ENCODE measurements at places on chromosomes 2 and 18.

DNA sequence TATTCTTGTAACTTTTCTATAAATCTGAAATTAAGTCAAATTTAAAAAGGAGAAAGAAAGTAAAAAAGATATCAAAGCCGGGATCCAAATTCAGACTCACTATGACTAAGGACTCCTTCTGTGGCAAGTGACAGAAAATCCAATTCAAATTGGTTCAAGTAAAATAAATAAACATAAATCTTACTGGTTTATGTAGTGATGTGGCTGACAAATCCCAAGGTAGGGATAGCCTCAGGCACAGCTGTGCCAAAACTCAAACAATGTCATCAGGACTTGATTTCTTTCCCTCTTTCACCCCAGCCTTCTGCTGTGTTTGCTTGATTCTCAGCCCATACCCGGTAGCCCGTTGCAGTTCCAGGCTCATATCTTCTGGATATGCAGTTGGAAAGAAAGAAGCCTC is 284.6 kb downstream of the SP3 start:
- DNase-seq, result no peak

DNA sequence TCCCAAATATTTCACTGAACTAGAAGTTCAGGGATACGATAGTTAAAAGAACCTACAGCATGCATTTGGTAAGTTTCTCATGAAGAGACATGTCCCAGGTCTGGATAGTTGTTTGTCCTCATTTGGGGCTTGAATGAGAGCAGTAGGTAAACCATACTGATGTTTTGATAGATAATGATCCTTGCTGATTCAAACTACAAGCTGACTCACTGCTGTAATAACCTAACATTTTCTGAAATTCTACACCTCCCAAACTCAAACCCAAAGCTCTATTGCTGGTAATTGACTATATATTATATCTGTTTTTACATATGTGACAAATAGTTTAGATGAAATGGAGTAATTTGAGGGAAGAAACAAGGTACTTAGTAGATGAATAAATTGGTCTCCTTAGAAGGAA is 154.1 kb upstream of the BOD1L2 start:
- no peak for DNase-seq

DNA sequence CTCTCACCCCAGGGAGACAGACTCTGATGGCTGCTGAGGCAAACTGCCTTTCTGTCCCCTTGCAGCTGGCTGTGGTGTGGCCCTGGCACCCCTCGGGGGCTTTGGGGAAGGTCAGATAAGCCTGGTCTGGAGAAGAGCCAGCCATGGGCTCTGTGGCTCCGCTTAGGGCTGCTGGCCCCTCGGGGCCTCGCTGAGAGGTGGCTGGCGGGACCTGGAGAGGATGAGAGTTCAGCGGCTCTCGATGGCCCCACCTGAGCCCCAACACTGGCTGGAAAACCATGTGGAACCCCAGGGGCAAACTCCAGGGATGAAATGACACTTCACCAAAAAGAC is 56.1 kb upstream of the ASAP2 start:
- DNase-seq, result no peak

- DNase-seq, result no peak
Observed at GRCh38 chr2:39289609-39290008, 45.8 kb upstream of the CDKL4 start.

DNA sequence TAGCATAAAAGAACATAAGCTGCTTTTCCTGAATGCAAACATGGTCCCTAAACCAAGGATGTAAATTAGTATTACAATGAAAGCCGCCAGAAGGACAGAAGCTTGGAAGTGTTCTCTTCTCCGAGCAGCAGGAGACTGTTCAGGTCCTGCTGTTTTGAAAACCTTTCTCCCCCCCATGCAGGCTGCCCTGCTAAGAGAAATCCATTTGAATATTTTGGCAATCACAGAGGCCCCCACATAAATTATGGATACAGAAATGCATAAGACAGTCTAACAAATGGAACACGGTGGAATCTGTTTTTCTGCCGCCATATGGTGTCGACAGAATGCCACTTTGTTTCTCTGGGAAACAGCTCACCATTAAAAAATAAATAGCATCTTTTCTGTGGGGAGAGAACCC is 600.4 kb upstream of the KLHL29 start:
- DNase-seq, result no peak

- DNase-seq, result no peak
Observed at GRCh38 chr2:141899740-141900139, 231.1 kb downstream of the LRP1B start.

DNA sequence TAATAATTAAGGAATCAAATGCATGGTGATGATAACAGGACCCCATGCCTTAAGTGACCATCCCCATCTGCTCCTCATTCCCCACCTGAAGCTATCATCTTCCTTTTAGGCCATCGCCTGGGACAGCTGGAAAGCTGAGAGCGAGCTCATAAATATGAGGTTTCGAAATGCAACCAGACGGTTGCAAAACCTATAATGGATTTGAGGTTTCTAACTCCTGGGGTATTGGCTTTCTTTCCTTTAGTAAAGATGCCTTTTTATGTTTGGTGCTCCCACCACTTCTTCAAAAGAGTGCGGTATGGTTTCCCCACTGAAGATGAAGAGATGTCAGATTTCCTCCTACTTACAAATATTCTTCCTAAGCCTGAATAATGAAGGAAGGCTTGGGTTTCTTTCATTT is 1589.5 kb upstream of the PIK3C3 start:
- DNase-seq, result no peak

DNA sequence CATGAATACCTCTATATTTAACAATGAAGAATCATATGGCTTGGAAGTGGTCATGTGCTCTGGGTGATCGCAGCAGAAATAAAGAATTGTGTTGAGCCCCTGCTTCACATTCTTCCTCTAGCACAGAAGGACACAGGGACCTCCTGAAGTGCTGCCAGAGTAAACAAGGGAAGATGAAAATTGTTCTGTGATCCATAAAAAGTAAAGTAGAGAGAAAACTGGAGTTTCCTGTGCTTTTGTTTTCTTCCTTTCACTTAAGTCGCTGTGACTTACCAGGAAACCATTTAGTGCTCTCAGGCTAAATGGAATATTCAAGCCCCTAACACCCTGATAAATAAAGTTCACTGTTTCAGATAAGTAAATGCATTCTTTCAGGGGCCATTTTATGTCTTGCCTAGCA is 1173.6 kb upstream of the CHAC2 start:
- no peak for DNase-seq
